ENCODE measurements at places on chromosomes 7 and 10.

DNA sequence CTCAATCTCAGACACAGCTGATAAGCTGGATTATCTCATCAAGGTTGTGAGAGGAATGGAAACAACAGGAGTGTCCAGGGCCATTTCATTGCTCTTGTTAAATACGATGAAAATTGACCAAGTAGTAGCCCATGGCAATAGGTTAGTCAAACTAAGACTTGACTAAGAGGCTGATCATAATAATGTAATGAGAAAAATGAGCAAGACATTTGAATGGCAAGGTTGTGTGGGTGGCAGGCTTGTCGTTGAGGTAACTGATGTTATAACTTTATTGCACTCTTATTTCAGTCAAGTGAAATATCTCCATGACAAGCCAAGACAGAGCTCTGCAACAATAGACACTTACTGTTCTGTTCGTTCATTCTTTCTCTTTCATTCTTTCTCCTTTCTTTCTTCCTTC lies 532.0 kb downstream of the GATA3 start:
- no peak for DNase-seq

GRCh38 chr10:114682532-114682931 lies 24.5 kb upstream of the ABLIM1 start:
- no peak for DNase-seq

DNA sequence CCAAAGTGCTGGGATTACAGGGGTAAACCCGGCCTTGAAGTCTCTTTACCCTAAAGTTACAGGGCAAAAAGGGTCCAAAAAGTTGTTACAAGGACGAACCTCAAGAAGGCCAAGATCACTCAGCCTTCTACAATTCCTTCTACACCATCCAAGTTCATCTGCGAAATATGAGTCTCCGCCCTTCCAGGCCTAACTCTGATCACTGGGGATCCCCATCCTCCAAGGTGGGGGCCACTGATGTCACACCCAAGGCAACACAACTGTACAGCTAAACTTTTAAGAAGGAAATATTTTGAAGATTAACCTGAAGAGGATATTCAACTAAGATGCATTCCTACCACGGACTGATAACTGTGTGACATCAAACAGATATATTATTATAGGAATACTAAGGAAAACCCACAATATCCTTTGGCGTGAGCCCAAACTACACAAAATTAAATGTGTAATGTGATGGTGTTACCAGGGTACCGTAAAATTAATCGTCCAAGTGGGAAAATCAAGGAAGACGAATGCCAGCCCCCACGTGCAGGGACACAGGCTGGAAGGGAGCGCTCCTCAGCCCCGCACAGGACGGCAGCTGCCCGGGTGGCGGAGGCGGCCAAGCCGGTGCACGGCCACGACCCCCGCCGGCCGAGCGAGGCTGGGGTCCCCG lies 1.0 kb downstream of the PAXIP1 start:
- no peak for DNase-seq

DNA sequence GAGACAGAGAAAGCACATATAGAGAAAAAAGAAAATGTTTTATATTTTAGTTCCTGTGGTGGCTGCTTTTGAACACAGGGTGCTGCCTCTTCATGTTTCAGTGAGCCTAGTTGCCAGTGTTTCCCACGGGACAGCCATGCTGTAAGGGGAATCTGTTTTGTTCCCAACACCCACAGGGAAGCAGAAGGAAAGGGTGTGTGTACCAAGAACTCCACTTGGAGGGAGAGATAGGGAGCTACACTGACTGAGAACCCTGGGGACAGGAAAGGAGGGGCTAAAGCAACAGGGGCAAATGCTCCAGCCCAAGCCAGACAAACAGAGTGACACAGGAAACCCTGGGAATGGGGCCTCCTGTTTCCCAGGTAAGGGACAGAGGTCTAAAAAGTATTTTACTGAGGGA lies 40.2 kb downstream of the FRMPD2 start:
- DNase-seq = no peak

DNA sequence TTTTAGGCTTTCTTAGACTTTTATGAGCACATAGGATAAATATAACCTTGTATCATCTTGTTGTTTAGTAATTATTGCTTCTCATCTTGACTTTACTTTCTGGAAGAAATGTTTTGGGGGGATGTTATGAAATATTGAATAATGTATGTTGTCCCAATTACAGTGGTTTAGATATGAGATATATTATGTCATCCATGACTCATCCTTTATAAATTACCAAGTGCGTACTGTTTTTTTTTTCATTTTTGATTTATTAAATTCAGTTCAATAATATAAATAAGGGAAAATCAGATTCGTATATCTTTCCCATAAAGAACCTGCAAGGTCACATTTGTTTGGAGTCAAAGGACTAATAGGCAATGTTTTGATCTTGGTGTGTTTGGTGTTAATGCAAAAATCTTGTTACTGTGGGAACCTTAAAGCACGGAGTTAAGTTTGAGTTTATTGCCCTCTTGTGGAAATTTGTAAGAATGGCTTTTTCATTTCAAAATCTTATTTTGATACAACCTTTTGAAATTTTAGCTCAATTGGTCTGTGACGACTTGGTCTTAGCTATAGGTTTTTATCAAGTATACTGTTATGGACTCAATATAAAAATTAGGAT lies 108.6 kb downstream of the SRI start:
- DNase-seq = peak; percentile 41

DNA sequence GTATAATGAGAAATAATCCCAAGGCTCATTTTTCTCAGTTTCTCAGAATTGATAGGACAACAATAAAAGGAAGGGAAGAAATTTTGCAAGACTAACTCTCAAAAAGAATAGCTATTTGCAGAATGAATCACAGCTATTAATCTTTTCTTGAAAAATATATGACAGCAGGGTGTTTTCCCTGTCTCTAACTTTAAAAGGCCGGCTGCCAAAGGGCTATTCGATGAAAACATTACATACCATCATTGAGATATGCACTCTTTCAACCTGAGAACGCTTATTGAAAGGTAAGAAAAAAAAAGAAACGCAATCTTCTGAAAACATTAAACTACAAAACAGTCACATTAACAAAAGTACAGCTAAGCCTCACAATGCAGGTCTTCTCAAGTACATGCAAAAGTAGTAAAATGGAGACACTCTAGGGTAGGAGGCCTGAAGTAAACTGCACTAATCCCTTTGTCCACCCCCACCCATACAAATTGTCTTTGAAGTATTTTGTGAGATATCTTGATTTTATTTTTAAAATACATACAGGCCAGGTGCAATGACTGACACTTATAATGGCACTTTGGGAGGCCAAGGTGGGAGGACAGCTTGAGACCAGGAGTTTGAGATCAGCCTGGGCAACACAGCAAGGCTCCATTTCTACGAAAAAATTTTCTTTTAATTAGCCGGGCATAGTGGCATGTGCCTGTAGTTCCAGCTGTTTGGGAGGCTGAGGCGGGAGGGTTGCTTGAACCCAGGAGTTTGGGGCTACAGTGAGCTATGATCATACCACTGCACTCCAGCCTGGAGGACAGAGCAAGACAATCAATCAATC lies 83.0 kb downstream of the PARD3 start:
- DNase-seq = no peak

DNA sequence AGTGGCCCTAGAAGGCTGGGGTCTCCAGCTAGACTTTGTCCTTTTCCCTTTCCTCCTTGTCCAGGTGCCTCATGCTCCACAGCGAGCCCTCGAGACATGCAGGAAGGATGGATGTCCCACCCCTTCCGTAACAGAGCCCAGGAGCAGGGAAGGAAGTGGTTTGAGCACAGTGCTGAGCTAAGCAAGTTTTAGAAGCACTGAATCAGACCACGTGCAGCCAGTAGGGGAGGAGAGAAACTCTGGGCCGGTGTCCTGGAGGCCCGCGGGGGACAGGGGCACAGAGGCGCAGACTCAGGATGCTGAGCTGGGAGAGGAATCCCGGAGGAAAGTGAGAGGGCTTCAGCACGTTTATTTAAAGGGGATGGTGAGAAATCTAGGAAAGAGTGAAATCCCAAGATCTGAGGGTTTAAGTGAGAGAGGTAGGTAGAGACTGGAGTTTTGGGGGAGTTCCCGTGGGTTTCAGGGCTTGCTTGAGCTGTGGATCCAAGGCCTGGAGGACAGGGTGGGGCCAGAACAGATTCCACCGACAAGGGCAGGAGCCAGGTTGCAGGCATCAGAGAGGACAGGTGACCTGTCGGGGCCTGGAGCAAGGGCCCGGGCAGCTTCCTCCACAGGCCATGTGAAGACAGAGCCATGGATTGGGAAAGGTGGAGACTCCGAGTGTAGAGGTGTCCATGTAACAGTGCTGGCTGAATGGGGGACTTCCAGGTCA lies 4.4 kb upstream of the IRF5 start:
- no peak for DNase-seq

GRCh38 chr10:96133135-96133534 lies 3.0 kb downstream of the ZNF518A start:
- no peak for DNase-seq

DNA sequence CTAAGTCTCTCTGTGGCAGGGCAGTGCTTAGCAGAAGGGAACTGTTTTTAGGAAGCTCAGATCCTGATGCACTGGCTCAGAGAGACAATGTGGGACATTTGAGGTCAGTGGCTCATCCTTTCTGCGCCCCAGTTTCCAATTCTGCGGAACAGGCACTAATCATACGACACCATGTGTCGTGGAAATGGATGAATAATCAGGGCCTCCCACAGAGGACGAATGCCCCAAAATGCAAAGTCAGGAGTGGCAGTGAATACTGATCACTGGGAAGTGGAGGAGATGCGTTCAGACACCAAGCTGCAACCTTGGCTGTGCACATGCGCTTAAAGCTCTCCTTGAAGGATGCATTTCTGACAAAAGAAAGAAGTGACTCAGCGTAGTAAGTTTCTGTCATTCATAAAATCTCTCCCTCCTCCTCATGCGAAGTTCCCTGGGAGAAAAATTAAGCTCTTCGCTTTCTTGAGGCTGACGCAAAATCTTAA lies 21.9 kb upstream of the ECHDC3 start:
- no peak for DNase-seq

GRCh38 chr7:24052572-24053260 lies 231.3 kb upstream of the NPY start:
- DNase-seq = peak; percentile 88

DNA sequence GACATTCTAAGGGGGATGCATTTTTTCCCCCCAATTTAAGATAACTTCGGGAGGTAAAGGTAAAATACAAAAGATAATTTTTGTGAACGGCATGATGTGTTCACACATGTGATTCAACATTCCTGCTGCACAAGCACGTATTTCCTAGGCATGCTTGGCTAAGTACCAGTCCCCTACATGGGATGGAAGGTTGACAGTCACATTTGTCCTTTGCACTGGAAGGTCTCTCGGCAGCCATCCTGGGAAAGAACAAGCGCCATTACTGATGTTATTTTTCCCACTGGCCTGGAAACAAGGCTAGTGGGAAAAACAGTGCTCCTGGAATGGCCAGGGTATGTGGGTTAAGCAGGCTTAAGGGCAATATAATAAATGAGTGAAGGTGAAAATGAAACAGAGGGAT lies 276.2 kb upstream of the AOAH start:
- DNase-seq = no peak

- DNase-seq = no peak
Observed at GRCh38 chr7:157113607-157114006, 25.1 kb upstream of the UBE3C start.

DNA sequence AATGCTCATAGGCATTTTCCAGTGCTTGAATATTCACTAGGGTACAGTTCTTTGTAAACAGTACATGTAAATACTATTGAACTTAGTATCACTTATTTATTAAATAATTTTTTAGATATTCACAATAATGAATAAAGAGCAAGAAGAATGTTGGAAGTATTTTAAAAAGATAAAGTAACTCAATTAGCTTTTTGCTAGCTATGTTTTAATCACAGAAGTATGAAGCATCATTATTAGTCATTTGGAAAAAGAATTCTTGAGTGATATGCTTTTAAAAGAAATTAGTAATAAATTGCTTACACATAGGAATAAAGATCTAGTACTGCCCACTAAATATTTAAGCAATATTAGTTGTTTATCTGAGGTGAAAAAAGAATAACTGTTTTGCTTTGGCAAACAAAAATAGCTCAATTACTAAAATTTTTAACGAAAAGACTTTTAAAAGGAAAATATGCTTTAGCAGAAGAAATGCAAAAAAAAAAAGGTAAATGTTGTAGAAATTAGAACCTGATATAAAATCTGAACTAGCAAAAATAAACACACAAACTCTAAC lies 66.5 kb downstream of the SGMS1 start:
- DNase-seq = no peak

- DNase-seq = no peak
Observed at GRCh38 chr7:107021600-107021999, 22.9 kb upstream of the PRKAR2B start.

- DNase-seq = no peak
Observed at GRCh38 chr7:157890921-157891401, 554.2 kb downstream of the DNAJB6 start.
